ENCODE measurements at places on chromosomes 3 and 15.

DNA sequence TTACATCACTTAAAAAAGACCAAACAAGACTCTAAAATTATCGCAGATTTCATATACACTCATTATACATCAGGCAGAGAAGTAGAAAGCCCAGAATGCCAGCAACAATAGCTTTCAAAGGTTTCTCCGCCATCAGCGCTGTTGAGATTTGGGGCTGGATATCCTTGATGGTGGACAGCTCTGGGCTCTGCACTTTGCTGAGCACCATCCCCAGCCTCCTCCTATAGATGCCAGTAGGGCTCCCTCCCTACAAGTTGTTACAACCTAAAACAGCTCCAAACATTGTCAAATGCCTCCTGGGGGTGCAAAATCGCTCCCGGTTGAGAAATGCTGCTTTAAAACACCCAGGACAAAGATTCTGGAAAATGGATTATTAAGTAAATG lies 73.5 kb downstream of the ATP10A start:
- DNase-seq: no peak

DNA sequence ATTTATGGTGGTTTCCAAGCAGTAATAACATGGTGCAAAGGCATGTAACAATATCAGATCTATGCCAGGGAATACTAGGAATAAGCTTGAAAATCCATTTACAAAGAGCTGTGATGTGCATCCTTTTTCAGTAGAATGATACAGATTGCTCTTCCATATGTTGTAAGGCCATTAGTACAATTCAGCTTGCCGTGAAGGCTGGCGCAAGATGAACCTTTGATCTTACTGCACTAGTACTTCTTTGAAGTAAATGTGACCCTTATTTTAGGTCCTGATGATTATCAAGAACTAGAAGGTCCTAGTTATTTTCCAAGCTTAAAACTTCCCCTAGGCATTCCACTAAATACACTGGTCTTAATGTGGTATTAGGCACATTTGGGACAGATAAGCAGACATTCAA lies 210.1 kb upstream of the CD96 start:
- no peak for DNase-seq

DNA sequence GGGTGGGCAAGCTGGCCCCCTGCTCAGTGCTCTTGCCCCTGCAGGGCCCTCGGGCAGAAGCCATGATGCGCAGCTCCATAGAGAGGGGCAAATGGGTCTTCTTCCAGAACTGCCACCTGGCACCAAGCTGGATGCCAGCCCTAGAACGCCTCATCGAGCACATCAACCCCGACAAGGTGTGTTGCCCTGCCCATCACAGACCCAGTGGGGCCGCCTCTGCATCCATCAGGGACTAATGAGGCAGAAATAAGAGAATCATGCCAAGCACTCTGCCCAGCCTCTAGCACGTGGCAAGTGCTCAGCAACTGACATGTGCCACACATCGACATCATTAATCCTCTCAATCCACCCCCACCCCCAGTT lies 49.4 kb downstream of the SEMA3G start:
- no peak for DNase-seq

DNA sequence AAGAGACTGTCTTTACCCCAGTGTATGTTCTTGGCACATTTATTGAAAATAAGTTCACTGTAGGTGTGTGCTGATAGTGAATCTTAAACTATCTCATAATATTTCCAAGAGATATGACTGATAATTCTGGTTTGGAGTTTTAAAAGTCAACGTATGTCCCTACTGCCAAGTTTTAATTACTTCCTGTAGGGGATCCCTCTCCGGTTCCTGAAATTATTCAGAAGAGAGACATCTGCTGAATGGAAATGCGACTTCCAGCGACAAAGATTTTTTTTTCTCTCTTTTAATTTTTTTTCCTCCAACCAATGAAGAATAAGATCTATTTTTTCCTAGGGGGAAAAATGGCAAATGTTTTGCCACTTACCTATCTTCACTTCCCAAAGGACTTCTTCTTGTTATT lies 498.9 kb upstream of the TGFBR2 start:
- DNase-seq: no peak

DNA sequence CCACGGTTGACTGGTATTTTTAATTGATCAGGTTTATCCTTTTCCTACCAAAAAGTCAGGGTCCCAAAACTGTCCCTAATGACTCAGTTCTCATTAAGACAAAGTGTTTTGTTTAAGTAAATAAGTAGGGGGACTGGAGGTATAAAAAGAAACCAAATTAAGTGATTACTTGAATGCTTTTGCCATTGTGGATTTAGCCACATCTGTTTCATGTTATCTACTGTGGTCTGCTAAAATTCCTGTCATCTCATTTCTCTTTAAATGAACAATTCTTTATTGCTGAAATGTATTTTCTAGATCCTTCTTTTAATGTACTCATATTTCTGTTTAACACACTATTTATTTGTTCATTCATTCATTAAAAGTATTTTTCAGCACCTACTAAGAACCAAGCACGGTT lies 625.9 kb upstream of the ADAMTS9 start:
- DNase-seq: no peak

DNA sequence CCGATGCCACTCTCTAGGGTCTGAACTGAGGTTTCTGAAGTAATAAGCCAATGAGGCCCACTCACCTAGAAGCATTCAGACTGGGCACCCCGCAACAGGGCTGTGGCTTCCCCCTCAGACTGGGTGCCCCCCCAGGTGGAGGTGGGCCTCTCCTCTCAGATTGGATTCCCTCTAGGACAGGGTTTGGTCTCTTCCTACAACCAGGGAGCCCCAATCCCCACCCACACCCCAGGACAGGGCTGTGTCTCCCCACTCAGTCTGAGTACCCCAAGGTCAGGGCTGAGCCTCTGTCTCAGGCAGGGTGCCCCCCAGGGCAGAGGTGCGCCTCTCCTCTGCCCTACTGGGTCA lies 27.7 kb downstream of the PTH1R start:
- DNase-seq: no peak

- no peak for DNase-seq
These were observed 207.0 kb downstream of the NTRK3 start for GRCh38 chr15:88049506-88049905.

DNA sequence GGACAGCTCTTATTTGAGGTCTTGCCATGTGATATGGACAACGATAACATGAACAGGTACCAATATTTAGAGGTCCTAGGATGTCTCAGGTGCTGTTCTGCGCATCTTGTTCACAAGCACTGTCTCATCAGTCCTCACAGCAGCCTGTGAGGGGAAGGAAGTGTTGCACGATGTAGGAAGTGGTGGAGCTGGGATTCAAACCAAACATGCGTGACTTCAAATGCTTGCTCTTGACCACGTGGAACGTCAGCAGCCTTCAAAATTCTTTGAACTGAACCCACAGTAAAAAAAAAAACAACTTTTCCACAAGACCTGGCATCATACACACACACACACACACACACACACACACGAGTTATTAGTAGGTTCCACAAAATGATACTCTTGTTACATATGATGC lies 153.4 kb upstream of the SMAD3 start:
- DNase-seq: no peak

GRCh38 chr15:32775103-32775502 lies 57.3 kb downstream of the GREM1 start:
- DNase-seq: no peak

DNA sequence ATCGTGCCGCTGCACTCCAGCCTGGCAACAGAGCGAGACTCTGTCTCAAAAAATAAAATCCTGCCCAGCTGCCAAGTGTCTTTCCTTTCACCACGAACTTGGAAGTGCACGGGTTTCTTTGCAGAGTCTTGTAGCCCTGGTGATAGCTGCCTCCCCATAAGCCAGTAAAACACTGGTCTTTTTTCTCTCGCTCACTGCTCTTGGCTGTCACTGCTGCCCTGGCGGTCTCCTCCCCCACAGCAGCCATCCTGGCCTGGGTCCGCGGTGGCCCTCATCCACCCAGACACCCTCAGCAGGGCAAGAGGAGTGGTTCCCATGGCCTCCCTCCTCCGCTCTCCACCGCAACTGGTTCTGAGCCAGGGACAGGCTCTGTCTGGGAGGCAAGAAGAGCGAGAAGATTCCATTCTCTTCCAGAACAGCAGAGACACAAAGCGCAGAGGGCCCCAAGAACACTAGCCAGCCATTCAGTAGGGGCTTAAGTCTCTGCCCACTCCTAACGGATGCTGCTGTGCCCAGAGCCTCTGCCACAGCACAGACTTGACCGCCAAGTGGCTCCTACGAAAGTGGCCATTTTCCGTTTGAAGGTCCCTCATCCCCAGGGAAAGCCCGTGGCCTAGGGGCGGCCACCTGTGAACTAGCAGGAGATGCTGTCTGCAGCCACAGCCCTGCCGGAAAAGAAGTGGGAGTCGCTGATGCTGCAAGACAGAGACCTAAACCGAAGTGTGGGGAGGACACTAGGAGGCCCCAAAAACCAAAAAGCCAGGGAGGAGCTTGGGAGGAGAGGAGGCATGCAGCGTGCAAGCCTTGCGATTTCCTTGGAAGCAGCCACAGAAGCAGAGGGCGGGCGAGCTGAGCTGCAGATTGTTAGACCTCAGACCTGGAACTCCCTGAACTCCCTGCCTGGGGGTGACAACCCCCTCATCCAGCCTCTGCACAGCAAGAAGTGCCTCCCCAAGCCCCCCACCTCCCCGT lies 44.1 kb downstream of the KLHL25 start:
- DNase-seq: no peak

- DNase-seq: no peak
These were observed 60.9 kb downstream of the STRIT1 start for GRCh38 chr3:155232605-155233004.

DNA sequence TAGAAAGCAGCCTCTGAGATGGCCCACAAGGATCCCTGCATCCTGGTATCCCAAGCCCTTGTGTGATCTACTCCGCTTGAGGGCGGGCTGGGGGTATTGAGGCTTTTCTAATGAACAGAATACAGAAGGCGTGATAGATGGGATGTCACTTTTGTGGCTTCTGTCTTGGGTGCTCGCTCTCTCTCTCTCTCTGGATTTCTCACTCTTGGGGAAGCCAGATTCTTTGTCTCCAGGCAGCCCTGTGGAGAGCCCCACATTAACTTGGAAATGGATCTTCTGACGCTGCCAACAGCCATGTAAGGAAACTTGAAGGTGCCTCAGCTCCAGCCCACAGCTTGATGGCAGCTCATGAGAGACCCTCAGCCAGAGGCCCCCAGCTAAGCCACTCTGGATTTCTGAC lies 26.9 kb upstream of the SEC62 start:
- no peak for DNase-seq

DNA sequence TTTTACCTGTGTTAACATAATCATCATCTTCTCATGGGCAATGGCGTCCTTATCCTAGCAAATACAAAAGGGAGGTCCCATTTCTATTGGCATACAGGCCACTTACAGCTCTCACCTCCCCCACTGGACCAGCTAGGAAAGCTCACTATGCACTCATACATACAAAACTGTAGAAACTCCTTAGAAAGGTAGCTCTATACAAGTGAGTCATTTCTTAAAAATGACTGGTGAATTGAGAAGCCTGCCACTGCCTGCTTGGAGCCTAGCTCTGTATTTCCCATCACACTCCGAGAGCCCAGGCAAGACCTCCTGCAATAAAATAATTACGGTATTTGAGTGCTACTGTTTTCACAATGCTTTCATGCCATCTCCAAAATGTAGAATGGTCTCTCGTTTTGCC lies 321.8 kb downstream of the ULK4 start:
- no peak for DNase-seq

GRCh38 chr15:86558252-86558651 lies 478.6 kb downstream of the AGBL1 start:
- DNase-seq: no peak

DNA sequence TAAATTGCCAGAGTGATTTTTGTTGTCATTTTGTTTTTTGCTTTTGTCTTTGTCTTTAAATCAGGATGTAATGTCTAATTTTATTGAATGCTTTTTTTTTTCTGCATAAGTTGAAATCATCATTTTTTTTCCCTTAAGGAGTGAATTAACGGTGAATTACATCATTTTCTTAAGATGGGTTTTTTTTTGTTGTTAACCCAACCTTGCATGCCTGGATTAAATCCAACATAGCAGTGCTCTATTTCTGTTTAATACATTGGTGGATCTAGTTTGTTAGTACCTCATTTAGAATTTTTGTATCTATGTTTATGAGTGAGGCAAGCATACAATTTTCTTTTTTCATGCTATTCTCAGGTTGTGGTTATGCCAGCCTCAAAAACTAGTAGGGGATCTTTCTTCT lies 186.4 kb upstream of the TMC3 start:
- DNase-seq: no peak

GRCh38 chr3:32500880-32501782 lies 1.5 kb downstream of the CMTM6 start:
- no peak for DNase-seq

DNA sequence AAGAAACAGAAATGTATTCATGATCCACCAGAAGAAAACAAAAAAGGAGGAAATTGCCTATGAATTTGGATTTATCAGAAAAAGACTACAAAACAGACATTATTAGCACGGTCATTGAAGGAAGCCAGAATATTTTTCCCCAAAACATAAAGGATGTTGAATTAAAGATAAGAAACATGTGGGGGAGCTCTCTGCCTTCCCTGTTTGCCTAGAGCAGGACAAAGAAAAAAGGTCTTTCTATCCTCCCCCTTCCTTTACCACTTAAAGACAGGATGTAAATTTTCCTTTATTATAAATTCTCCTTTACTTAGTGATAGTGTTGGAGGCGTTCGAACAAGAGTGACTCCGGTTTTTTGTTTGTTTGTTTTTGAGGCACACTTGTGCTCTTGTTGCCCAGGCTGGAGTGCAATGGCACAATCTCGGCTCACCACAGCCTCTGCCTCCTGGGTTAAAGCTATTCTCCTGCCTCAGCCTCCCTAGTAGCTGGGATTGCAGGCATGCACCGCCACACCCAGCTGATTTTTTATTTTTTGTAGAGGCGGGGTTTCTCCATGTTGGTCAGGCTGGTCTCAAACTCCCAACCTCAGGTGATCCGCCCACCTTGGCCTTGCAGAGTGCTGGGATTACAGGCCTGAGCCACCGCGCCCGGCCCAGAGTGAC lies 14.9 kb upstream of the RPN1 start:
- no peak for DNase-seq

DNA sequence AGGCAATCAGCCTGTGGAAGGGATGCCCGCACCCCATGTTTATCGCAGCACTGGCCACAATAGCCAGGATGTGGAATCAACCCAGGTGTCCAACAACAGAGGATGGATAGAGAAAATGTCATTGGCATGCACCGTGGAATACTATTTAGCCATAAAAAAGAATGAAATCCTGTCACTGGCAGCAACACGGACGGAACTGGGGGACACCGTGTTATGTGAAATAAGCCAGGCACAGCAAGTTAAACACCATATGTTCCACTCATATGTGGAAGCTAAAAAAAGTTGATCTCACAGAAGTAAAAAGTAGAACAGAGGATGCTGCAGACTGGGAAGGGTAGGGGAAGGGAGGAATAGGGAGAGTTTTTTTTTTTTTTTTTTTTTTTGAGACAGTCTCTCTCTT lies 15.6 kb downstream of the MELTF start:
- no peak for DNase-seq

GRCh38 chr3:101809178-101810021 lies 30.4 kb downstream of the NXPE3 start:
- no peak for DNase-seq

DNA sequence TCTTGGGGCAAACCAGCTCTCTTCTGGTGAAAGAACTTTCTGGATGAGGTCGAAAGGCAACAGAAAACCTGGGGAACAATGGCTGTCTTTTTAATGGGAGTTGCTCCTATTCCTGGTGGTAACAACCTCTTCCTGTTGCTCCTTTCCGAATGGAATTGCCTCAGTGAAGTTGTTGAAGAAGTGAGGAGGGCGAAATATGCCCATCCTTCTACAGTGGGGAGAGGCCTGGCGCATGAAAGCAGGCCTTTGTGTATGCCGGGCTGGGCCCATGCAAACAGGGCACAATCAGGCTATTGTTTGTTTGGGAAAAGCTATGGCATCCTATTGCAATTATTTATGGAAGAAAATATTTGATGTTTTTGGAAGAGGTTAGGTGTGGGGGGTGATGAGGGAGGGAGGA lies 166.9 kb downstream of the IGF1R start:
- DNase-seq: no peak

- DNase-seq: no peak
These were observed 245.1 kb downstream of the PCCB start for GRCh38 chr3:136495213-136495612.
